ENCODE measurements at places on chromosomes 6 and 20.

GRCh38 chr20:19212469-19212815, at the start of gene SLC24A3:
Gene SLC24A3, plus strand, starts transcription at chr20:19212642.
- no peak for DNase-seq

GRCh38 chr6:70375166-70375565, 38.1 kb upstream of the FAM135A start:
- no peak for DNase-seq

DNA sequence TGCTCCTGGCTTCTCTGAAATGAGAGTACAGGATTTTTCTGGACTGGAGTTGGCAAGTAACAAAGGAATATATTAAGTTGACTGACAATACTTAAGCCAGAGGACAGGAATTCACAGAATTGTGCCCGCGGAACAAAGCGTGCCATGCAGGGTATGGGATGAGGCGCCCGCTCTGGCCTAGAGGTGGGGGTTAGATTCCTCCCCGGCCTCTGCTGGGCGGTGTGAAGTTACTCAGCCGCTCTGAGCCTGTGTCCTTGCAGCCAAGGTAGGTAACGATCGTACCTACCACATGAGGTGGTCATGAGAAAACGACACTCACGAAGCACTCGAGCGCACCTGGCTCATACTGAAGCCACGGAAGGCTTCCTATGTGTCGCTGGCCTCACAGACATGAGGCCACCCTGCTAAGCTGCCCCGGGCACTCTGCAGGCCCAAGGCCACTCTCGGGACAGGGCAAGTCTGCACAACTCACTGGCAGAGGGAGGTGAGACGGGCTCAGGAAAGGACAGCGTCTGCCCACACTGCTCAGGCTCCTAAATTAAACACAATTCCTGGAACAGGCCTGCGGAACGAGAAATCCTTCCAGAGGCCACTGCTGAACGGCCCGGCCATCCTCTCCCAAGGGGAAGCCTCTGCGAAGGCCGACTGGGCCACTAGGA, 70.8 kb downstream of the PSMG4 start:
- no peak for DNase-seq

GRCh38 chr20:25150016-25150415, 45.5 kb upstream of the ENTPD6 start:
- DNase-seq: no peak

DNA sequence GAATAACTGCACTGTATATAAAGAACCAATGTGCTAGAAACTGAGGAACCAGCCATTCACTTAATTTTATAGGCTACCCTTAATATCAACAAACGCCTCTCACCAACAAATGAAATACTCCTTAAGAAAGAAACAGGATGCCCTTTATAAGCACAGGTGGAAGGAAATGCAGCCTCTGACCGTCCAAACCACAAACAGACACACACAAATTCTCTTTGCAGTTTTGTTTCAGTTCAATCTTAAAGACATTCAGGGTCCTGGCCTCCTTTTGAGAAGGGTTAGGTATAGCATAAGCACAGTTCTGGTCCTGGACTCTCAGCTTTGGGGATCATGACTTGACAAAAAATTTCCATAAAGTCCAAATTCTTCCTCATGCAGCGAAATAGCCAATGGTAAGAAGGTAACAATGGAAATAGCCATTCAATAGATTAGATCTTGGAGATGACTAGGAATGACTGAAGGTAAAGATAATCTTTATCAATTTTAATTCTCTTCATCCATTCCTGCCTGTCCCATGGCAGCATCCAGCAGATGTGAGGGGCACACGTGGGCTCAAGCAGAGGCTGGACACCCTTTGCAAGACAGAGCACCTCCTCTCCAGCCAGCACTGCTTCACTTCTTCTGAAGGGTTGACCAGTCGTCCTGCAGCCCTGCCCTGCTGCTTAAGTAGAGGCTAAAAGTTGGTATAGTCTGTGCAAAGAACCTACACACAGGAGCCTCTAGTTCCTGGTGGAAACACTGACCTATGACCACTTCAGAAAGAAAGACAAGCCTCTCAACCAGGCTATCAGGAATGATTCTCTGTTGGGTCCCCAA, 123.9 kb downstream of the CD83 start:
- DNase-seq: no peak

DNA sequence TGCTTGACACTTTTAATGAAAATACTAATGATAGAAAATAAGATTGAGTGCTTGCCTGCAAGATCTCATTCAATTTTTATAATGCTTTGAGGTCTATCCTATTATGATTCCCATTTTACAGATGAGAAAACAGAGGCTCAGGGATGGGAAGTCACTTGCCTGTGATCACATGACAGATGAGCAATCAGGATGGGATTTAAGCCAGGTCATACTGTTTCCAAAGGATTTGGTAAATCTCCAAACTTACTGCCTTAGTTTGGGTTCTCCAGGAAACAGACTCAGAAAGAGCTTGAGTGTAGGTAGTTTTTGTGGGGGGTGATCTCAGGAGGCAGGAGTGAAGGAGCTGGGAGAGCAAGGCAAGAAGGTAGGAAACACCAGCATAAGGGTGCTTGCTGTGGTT, 456.3 kb downstream of the MAFB start:
- DNase-seq: no peak

GRCh38 chr6:42341221-42341620, 110.5 kb downstream of the TRERF1 start:
- no peak for DNase-seq

DNA sequence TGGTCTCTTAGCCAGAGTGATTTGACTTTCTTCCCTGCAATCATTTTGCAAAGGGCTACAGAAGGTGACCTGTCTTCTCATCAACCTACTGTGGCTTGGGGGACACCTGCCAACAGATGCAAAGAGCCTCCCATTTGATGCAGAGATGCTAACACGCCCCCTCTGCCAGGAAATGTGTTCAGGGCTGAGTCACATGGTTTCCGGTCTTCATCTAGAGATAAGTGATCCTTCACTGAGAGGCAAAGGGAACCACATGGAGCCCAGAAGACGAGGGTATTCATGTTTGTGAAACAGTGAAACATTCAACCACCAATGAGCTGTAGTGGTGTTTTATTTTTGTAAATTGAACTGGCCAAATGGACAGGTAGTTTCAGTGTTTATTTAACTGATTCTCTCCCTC, 109.0 kb upstream of the RIN2 start:
- no peak for DNase-seq

GRCh38 chr6:84758486-84758885, 5.9 kb downstream of the TBX18 start:
- DNase-seq: no peak

- no peak for DNase-seq
These were observed 43.9 kb downstream of the OR2B2 start for GRCh38 chr6:27868311-27868710.

DNA sequence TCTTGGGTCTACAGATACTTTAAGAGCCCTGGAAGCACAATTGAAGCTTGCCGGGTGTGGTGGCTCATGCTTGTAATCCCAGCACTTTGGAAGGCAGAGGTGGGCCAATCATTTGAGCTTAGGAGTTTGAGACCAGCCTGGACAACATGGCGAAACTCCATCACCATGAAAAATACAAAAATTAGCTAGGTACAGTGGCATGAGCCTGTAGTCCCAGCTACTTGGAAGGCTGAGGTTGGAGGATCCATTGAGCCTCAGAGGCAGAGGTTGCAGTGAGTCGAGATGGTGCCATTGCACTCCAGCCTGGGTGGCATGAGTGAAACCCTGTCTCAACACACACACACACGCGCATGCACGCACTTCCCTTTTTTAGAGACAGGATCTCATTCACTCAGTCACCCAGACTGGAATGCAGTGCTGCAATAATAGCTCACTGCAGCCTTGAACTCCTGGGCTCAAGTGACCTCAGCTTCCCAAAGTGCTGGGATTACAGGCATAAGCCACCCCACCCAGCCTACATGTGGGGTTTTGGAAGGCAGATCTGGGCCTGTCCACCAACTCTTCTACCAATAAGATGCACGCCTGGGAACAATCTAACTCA, 182.5 kb upstream of the JARID2 start:
- no peak for DNase-seq

- no peak for DNase-seq
These were observed 242.1 kb downstream of the PRKN start for GRCh38 chr6:162485464-162485863.

DNA sequence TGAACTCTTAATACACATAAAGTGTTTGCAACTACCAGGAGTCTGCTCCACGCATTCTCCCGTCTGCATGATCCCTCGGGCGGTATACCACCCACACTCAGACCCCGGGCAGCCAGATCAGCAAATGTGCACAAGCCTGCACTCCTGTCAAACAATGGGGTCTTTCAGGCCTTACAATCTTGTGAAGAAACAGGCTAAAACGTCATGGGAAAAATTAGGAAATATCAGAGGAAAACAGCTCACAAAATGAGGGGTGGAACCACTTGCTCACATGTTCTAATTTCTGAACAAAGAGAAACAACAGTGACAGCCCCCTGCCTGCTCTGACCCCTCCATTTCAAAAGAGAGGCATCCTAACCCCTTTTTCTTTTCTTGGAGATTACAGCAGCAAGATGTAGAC, 69.4 kb downstream of the BACH2 start:
- DNase-seq: no peak

- peak; percentile 15 for DNase-seq
These were observed at the start of gene LY6G5C for GRCh38 chr6:31680226-31681134. Gene LY6G5C, minus strand, starts transcription at chr6:31681067. Its CDS starts 694 bp downstream, at chr6:31680373.

DNA sequence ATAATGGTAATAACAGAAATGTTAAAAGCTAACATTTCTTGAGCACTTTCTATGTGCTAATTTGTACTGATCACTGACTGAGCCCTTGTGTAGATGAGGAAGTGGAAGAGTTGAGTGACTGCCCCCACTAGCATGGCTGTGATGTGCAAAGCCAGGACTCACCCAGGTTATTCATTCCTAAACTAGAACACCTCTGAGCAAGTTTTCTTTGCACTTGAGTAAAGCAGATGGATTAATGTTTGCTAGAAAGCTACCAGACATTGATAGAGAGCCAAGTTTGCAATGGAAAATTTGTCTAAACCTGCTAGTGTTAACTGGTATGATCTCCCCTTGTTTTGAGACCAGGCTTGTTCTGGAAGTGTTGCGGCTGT, 467.4 kb upstream of the PLCB4 start:
- DNase-seq: no peak

- DNase-seq: no peak
These were observed 27.5 kb downstream of the CAPN11 start for GRCh38 chr6:44185953-44186634.

All from stimulated activated naive CD4-positive, alpha-beta T cell (primary cell).